ENCODE measurements at places on chromosomes 2 and 18.
A peak's percentile ranks its signal among the peaks of the same experiment; 100 is the strongest.

GRCh38 chr2:178397002-178397605, 53.9 kb downstream of the PRKRA start:
- DNase-seq, result peak; percentile 70

DNA sequence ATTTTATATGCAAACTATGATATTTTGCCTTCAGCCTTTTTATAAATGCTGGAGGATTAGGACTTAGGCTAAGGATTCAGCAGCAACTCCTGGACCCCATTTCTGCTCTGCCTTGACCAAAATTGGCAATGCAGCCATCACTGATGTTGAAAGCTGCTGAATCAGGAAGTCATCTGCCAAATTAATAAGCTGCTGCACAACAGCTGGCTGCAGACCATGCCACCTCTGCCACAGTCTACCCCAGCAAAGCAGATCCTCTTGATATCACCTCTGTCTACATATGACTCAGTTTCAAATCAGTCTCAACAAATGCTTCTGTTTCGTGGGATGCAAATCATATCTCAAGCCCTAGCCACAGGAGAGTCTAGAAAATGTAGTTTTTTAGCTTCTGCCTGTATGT, 7.1 kb upstream of the SOS1 start:
- DNase-seq, result peak; percentile 42

- DNase-seq, result no peak
Measured at GRCh38 chr2:47580855-47581600, 178.1 kb downstream of the MSH2 start.

DNA sequence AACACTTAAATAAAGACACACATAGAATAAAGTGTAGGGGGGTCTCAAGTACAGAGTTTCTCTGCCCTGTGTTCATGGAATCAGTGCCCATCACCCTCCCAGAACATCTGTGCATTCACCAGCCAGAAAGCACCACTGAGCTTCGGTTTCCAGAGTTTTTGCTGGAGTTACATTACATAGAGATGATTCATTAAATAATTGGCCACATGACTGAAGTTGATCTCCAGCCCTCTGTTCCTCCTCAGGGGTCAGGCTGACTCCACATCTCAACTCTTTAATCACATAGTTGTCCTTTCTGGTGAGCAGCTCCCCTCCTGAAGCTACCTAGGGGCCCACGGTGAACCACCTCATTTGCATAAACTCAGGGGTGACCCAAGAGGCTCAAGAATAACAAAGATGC, 129.8 kb downstream of the METTL4 start:
- no peak for DNase-seq

DNA sequence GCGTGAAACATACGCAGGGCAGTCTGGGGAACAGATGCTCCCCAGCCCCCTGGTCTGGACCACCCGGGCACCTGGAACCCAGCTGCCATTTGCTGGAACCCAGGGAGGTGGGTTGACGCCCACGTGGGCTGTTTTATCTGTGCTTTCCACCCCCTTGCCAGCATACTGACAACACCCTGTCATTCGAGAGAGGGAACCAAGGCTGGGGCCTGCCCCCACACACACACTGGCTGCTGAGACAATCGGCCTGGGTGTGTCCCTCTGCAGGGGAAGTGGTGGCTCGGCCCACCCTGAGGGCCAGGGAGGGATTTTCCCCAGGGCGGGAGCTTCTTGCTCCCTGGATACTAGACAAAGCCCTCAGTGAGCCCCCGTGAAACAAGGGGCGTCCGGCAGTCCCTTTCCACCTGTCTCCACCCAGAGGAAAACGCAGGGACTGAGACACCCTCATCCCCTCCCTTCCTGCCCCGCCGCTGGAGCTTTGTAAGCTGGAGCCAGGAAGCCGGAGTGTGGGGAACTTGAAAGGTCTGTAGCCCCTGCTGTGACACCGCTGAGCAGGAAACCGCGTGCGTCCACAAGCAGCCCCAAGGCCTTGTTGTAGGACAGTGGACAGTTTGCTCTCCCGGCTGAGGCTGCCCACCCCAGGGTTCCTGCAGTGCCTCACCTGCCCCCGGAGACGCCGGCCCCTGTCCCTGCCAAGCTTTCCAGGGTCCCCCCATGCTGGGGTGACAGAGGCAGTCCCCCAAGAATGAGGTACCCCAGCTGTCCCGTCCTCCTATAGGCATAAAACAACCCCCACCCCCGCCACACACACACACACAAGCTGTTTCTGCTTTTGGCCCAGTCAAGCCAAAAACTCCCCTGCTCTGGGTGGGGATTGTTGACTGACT, 14.1 kb upstream of the KLF11 start:
- DNase-seq, result peak; percentile 96

- no peak for DNase-seq
Measured at GRCh38 chr18:4597301-4597700, 142.2 kb upstream of the DLGAP1 start.

GRCh38 chr18:9721893-9722550, 13.9 kb downstream of the RAB31 start:
- DNase-seq, result no peak

DNA sequence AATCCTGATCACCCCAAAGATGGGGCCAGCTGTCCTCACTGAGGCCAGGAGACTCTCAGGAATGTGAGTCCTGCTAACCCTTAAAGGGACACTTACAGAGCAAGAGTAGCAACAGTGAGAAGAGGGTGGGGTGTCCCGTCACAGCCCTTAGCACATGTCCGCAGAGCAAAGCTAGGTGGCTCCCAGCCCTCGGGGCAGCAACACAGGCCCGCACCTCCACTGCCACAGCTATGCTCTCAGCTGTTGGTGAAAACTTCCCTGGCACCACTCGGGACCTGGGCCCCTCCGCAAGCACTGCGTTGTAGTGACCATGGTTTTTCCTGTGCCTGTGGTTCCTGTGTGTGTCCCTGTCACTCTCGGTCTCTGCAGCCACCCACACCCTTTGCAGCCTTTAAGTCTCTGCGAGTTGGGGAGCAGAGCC, 76.4 kb upstream of the UXS1 start:
- DNase-seq, result no peak

DNA sequence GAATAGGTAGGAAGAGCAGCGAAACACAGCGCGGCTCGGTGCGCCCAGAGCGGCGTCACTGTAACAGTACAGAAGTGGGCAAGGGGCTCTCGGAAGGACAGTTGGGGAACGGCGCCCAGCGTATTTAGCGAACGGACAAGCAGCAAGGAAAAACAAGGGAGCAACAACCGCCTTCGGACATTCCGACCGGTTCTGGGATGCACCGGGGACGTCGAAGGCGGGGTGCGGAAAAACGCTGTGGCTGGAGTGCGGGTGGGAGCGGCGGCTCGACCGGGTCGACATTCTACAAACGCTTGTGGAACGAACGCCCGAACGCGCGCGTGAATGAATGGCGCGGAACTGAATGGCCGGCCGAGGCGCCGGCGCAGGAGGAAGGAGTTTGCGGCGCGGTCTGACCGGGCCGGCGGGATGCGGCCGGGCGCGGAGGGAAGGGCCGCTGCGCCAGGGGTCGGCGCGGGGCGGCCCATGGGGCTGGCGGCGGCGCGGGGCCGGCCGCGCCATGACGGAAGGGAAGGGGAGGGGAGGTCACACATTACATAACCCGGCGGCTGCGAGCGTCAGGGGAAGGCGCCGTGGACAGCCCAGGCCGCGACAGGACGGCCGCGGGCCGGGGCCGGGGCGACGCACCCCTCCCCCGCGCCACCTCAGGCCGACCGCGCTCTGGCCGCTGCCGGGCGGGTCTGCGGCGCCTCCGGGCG, 605 bp downstream of the REV1 start:
- DNase-seq, result peak; percentile 86

DNA sequence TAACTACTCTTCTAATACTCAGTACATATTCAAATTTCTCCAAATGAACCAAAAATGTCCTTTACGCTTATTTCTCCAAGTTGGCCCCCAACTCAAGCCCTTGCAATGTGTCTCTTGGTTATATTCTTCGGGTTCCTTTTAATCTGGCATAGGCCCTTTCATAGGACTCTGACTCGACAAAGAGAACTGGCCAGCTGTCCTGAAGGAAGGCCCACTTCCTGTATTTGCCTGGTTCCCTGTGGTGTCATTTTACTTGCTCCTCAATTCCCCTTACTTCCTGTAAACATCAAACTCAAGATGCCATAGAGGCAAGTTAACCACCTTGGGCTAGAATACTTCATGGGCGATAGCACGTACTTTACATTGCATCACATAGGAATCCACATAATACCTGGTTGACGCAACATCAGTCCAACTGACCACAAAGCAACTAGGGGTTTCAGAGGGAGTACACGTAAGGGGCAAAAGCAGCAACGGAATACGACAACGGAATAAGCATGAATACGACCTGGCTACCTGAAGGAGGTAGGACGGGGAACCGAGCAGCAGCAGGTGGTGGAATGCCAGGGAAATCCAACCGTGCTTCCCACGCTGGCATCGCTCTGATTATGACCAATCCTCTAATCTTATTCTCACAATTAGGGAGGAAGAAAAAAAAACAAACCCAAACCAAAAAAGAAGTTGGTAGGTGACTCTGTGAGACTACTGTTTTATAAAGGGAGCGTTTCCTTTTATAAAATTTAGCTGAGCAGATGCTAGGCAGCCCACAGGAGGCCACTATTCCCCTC, 823 bp upstream of the GORASP2 start:
- DNase-seq, result peak; percentile 20

DNA sequence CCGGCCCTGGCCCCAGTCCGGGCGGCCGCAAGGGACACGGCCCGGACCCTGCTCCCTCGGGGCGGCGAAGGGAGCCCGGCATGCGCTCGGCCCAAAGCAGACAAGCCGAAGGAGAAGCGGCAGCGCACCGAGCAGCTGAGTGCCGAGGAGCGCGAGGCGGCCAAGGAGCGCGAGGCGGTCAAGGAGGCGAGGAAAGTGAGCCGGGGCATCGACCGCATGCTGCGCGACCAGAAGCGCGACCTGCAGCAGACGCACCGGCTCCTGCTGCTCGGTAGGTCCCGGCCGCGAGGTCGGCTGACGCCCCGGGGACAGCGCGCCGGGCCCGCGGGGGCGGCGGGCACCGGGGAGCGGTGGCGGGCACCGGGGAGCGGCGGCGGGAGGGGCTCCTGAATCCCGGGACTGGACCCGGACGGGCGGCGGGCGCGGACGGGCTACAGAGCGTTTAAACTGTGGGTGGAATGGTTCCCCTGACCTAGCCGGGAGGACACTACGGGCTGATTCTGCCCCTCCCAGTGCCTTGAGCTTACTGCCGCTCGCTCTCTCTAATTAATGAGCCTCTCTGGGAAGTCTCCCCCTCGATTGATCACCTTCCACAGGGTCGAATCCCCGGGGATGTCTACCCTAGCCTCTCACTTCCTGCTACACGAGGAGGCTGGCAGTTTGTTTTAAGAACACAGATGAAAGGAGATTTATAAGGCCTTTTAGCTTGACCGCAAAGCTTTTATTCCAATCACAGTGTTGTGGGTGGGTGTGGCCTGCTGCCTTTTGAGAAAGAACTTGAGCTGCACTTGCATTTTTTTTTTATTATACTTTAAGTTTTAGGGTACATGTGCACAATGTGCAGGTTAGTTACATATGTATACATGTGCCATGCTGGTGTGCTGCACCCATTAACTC, 853 bp downstream of the GNAL start:
- DNase-seq, result peak; percentile 46
